NCI-H526 (cell line): ENCODE measurements at places on chromosomes 13 and 19.

DNA sequence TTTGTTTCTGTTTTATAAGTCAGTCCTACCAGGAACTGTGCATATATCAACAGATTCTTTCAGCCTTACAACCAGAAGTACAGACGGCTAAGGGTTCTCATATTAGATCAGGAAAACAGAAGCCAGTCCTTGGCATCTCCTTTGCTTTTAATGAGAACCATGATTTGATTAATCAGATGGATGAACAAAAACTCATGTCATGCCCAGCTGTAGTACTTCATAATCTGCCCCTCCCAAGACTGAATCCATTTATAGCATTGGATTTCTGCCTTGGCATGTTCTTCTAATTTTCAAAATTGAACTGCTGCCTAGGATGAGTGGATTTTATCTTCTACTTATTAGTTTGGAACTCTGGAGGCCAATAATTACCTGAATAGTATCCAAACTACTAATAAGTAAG, 617.2 kb downstream of the SLITRK5 start:
- no peak for DNase-seq

DNA sequence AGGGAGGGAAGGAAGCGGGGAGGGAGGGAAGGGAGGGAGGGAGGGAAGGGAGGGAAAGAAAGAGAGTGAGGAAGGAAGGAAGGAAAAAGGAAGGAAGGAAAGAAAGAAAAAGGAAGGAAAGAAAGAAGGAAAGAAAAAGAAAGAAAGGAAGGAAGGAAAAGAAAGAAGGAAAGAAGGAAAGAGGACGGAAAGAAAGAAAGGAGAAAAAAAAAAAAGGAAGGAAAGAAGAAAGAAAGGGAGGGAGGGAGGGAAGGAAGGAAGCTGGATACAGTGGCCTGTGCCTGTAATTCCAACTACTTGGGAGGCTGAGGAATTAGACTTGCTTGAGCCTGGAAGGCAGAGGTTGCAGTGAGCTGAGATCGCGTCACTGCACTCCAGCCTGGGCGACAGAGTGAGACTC, 35.3 kb downstream of the OLFM2 start:
- no peak for DNase-seq

DNA sequence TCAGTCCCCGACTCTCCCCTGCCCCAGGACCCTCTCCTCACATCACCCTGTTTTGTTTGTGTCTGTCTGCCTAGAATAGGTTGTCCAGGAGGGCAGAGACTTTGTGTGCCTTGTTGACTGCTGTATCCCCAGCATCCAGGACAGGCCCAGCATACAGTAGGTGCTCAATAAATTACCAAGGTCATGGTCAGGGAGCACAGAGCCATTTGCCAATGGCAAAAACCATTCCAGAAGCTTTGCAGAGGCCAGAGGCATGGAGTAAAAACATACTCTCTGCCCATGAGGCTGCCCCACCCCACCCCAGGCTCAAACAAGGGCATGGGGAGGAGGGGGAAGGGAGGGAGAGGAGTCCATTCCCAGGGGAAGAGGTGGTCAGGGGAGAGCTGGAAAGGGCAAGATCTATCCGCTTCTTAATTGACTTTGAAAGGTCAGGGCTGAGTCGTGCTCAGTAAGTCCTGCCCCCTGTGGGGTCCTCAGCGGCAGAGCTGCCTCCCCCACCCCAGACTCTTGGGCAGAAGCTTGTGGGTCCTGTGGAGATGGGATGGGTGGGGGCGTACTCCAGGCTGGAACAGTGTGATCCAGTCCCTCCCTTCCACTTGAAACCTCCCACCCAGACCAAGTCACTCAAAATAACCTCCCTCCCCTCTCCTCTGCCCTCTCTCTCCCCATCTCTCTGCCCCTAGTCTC, 4.4 kb downstream of the GPR4 start:
- DNase-seq, result no peak

GRCh38 chr19:18562086-18562485, 4.4 kb downstream of the KXD1 start:
- DNase-seq, result no peak

DNA sequence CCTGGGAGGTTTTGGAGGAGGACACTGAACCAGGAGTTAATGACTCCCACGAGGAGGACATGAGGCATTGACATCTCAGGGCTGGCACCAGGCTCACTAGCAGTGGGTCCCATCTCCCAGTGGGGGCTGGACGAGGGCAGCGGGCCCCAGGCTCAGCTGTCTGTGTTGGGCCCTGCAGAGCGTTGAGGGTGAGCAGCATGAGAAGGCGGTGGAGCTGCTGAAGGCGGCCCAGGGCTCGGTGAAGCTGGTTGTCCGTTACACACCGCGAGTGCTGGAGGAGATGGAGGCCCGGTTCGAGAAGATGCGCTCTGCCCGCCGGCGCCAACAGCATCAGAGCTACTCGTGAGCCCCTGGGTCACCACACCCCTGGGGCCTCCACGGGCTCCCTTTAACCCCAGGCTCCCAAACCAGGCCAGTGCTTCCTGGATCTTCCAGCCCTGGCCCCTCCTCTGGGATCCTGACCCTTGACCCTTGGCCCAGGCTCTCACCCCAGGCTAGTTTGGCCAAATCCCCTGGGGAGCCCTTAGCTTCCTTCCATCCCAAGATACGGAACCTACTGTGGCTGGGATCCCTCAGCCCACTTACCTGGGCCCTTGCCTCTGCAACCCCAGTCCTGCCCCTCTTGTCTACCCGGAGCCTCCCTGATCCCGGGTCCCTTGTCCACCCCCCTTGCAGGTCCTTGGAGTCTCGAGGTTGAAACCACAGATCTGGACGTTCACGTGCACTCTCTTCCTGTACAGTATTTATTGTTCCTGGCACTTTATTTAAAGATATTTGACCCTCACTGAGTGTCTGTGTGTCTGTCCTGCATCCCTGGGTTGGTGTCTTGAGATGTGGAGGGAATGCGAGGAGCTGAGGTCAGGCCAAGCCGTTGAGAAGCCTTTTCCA, 1.0 kb downstream of the C19orf73 start:
- no peak for DNase-seq

GRCh38 chr13:46567671-46568070, 14.7 kb downstream of the LRCH1 start:
- DNase-seq, result no peak

GRCh38 chr13:43088093-43088511, 64.7 kb downstream of the DNAJC15 start:
- DNase-seq, result no peak

DNA sequence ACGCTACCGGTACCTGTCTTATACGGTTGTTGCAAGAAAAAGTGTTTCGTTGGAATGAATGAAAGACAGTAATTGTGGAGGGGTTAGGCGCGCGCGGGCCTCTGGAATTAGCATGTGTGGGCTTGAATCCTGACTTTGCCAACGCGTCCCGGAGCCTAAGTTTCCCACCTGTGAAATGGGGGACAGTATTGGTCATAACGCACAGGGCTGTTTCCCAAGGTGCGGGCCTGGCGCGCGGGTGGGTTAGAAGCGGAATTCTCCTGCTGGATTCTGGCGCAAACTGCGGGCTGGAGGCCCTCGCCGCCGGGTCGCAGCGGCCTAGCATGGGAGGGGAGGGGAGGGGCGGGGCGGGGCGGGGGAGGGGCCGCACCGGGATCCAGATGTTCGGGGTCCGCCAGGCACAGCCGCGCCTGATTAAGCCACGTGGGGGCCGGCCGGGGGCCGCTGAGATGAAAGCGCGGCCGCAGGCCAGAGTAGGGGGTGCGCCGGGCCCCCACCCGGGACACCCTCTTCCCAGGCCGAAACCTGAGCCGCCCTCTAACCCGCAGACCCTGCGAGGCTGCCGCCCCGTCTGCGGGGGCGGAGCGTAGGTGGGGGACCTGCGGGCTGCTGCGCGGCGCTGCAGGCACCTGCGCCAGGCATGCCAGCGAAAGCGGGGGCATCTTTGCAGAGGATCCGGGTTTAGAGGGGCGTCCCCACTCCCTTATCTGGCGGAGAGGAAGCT, 1.2 kb upstream of the TMEM59L start:
- DNase-seq, result no peak

GRCh38 chr13:85661675-85662074, 137.5 kb downstream of the SLITRK6 start:
- DNase-seq, result no peak

DNA sequence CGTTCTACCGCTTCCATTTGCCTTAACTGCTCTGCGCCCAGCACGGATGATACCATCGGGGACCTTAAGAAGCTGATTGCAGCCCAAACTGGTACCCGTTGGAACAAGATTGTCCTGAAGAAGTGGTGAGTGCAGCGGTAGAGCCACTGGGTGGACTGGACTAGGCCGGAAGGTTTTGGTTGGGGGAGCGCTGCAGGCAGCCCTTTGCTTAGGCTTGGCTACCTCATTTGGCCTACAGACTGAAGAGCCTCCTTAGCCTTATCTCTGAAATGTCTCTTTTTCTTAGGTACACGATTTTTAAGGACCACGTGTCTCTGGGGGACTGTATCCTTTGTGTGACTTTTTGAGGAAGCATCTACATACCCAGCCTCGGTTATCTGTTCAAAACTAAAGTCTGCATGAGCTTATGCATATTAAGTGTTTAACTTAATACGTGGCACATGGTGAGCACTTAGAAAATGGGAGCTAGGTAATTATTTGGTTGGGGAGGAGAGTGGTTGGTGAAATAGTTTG, 889 bp downstream of the UBL5 start:
- no peak for DNase-seq

DNA sequence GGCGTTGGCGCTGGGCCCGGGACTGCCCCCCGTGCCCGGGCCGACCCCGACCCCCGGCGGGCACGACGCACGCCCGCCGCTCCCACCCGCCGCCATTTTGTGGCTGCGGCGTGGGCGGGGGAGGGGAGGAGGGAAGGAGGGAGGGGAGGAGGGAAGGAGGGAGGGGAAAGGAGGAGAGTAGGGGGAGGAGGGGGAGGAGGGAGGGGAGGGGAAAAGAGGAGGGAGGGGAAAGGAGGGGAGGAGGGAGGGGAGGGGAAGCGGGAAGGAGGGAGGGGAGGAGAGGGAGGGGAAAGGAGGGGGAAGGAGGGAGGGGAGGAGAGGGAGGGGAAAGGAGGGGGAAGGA, at the start of gene BTBD2:
Gene BTBD2 (minus strand): TSS at position 107 of the 343 bp plus-strand sequence. CDS start 11 bp downstream, at position 96.
- DNase-seq, result no peak

DNA sequence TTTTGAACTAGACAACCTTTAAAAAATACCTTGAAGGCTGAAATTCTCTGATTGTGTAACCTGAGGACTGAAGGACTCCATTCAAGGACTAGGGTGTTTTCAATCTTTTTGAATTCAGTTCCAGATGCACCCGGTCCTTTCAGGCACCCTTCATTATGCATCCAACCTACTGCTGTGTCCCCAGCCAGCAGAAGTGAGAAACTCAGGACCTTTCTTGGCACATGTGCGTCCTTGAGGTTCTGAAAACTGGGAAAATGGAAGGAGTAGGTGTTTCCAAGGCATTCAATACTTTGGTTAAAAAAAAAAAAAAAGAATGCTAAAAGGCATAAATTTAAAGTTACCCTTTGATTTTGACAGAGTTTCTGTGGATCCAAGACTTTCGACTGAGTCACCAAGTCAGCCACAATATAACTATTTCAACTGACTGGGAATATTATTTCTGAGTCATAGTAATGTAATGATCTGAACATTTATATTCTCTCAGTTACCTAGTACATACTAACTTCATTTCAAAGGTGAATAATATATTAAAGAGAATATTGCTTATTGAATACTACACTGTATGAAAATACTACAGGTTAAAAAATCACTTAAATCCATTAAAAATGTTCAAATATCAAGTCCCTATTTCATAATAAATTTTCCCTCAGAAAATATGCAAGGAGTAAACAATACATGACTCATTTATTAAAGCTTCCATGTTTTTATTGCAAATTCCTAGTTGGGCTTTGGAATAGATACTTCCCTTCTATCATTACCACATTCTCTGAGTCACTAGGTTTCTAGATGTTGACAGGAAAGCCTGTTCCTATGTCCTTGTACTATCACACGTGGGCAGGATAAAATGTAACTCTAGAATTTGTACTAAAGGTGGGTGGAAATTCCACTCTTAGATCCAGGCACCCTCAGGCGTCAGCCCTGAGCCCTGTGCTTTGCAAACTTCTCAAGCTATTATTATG, 2.4 kb upstream of the ITGBL1 start:
- no peak for DNase-seq

DNA sequence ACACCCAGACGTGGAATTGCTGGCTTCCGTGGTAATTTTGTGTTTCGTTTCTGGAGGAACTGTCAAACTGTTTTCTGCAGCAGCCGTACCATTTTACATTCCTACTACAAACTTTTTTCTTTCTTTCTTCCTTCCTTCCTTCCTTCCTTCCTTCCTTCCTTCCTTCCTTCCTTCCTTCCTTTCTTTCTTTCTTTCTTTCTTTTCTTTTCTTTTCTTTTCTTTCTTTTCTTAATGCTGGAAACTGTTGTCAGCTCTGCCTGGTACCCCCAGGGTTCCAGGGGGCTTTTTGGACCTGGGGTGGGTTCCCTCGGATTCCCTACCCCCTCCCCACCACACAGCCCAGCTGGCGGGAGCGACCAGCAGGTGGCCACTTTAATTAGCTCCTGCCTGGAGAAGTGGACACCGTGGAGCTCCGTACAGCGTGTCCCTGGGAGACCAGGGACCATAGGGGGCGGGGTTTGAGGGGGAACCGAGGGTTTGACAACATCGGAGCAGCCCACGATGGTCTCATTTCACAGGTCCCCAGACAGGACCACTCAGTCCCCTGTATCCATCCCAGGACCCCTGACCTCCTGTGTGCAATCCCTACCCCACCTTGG, 24.4 kb downstream of the CELF5 start:
- DNase-seq, result no peak
